Activated CD4-positive, CD25-positive, alpha-beta regulatory T cell (primary cell): ENCODE measurements at places on chromosomes 6 and 20.

GRCh38 chr6:7106215-7106751 is 1.5 kb upstream of the RREB1 start:
- no peak for DNase-seq

- no peak for DNase-seq
These were observed 33.9 kb downstream of the SCAF8 start for GRCh38 chr6:154767003-154767723.

GRCh38 chr20:904039-904545 is 12.0 kb downstream of the ANGPT4 start:
- DNase-seq: no peak

- no peak for DNase-seq
These were observed 35.0 kb downstream of the FOXF2 start for GRCh38 chr6:1424306-1424927.

GRCh38 chr20:10902576-10903282 is 228.9 kb upstream of the JAG1 start:
- no peak for DNase-seq

DNA sequence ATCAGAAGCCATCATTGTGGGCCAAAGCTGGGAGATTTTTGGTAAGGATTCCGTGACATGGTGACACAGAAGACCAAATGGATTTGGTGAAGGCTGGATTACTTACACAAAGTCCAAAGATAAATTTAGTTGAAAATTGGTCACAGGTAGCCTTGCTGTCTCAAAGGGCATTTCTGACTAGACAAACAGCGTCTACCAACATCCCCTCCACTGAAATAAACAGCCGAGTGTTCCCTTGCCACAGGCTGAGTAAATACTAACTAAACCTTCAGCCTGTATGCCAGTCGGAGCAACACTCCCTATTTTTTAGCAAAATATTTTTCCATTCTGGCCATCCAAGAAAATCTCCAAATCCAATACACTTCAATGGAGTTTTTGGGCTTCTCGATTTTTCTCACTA is 279.9 kb upstream of the CITED2 start:
- no peak for DNase-seq

DNA sequence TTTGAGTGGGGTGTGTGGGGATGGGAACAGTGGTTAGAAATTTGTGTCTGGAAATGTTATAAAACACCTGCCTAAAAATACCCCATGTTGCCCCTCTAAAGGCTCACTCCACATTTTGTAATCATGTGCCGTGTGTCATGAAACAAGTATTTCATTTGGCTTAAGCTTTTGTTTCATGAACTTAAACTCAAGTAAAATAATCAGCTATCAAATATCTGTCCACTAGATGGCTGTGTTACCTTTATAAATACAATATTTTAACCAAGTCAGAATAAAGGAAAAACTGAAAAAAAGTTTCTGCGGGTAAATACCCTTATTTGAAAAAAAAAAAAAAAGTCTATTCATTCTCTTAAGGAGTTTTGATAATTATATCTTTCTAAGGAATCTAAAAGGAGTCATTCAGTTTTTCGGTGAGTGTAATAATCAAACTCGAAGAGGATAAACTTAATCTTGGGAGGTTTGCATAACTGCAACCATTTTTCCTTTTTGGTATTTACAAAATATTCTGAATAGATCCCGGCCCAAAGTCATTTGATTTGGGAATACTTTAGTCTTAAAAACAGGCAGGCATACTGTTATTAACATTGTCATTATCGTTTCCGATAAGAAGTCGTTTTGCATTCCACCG is 29.9 kb upstream of the MTRF1L start:
- DNase-seq: no peak

GRCh38 chr6:114218437-114219340 is 124.1 kb downstream of the HS3ST5 start:
- DNase-seq: no peak

GRCh38 chr6:155645325-155645724 is 189.7 kb upstream of the NOX3 start:
- no peak for DNase-seq

DNA sequence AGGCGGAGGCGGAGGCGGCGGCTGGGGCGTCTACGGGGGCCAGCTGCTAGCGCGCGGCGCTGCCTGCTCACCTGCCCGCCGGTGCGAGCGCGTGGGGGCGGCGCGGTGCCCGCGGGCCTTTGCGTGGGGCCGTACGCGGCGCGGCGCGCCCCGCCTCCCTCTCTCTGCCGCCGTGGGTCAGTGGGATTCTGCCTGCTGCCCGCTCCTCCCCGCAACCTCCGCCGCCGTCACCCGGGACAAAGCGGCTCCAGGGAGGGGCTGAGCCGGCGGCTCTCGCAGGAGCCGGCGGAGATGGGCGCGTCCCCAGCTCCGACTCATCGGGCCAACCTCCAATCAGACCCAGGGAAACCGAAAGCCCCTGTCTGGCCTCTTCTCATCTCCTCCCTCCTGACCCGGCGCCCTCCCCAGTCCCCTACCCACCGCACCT is at the start of gene RCAN2:
TSS of gene RCAN2 (minus strand) at position 249 of the 427 bp plus-strand sequence.
- DNase-seq: no peak

DNA sequence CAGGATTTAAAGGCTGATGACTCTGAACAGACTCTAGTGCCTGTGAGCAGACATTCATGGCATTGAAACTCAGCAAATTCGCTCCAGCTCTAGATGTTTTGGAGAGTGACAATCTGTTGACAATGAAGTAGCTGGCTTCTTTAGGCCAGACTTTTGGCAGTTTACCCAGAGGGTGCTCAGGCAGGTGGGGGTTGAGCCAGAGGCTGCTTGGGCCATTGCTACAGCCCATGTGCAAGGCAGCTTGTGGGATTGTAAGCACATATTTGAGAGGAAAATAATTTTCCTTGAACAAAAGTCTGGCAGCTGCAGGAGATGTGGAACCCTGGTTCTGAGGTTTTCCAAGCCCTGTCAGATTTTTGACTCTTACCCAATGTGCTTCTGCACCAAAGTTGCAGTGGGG is 311.6 kb downstream of the CDC5L start:
- DNase-seq: no peak

DNA sequence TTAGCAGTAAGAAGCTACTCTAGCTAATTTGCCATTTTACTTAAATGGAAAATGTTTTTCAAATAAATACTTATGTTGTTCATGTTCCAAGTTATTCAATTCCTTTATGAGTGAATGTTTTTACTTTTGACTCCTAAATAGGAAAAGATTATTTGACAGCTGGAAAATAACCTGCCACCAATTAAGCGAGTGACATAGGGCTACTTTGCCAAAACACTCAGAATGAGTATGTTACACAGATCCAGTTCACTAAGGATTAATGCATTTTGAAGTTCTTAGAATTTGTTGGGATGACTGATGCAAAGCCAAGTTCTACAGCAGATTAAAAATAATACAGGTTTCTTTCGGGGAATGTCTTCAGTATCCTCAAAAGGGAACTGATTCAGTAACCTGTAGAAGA is 144.4 kb downstream of the ADGRG6 start:
- no peak for DNase-seq

GRCh38 chr6:106790935-106791334 is 161.6 kb downstream of the QRSL1 start:
- DNase-seq: no peak

GRCh38 chr6:72724545-72724944 is 102.7 kb downstream of the KCNQ5 start:
- DNase-seq: no peak

DNA sequence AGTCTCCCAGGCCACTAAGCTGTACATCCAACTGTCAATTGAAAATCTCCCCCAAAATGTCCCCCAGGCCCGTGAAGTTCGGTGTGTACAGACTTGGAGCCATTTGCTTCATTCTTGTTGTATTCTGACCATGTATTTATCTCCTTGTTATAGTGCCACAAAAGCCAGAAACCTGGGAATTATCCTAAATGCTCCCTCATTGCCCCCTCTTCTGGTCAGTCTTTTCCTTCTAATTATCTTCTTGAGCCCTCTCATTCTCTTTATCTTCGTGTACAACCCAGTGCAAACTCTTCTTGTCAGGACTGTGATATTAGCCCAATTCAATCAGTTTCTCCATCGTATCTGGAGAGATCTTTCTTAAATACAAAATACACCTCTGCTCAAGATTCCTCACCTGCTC is 64.7 kb downstream of the RFX6 start:
- no peak for DNase-seq

DNA sequence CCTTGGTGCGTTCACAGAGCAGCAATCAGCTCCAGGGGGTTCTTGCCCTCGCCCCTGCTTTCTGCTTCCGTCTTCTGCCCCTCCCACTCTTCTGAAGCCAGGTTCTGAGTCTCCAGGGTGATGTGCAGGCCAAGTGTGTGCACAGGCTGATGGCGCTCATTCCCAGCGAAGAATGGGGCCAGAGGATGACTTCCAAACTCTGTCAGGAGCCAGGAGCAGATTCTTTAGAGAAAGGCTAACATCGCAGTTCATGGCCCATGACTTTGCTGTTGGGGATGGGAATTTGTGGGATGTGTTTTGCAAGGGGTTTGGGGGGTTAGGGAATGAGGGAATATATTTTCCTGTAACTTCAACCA is 56.1 kb upstream of the CCN6 start:
- no peak for DNase-seq

- DNase-seq: no peak
These were observed 73.5 kb downstream of the TNFRSF21 start for GRCh38 chr6:47235964-47236760.

- DNase-seq: no peak
These were observed 71.1 kb upstream of the RUNX2 start for GRCh38 chr6:45256697-45257695.

DNA sequence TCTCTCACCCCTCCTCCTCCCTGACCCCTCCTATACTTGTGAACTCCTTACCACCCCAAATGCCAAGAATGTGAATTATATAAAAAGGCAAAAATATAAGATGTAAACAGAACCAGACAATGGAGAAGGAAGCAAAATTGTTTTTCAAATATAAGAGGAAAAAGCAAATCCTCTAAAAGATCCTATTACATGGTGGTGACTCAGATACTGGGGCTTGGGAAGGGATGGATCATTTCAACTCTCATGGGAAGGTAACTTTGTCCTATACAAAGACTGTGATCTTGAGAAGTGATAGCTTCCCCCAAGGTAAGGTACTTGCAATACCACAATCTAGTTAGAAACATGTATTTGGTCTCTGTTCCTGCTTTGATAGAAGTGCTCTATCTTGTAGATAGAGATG is 24.6 kb upstream of the TNFRSF21 start:
- DNase-seq: no peak

GRCh38 chr20:58864346-58864745 is 11.8 kb downstream of the GNAS start:
- no peak for DNase-seq

GRCh38 chr6:10487668-10488327 is 33.4 kb upstream of the GCNT2 start:
- no peak for DNase-seq

DNA sequence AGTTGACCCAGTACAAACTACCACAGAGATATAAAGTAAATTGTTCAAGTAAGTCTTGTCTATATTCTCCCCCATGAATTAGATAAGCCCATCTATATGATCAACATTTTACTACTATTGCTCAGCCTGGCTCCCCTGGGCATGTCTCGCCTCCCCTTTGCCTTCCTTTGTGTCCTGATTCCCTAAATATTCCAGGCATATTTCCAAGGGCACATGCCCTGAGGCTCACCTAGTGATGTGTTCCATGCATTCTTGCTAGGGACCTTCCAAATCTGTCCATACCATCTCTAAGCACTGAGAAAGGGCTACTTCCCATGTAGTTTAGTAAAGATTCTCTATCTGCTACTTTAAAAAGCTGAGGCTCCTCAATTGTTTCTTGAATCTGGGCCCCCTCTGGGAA is 309.5 kb upstream of the PRND start:
- DNase-seq: no peak

- no peak for DNase-seq
These were observed 5.4 kb upstream of the GSTA5 start for GRCh38 chr6:52846002-52846401.

GRCh38 chr6:30840935-30841643 is 43.2 kb upstream of the DDR1 start:
- no peak for DNase-seq

- no peak for DNase-seq
These were observed 119.9 kb upstream of the SLC22A16 start for GRCh38 chr6:110596354-110596753.
